ENCODE measurements at places on chromosomes 2 and 18. TPM values are rescaled to one million over a fixed set of nuclear protein-coding genes. Genes with fewer than 3 reads are reported as not detected.

DNA sequence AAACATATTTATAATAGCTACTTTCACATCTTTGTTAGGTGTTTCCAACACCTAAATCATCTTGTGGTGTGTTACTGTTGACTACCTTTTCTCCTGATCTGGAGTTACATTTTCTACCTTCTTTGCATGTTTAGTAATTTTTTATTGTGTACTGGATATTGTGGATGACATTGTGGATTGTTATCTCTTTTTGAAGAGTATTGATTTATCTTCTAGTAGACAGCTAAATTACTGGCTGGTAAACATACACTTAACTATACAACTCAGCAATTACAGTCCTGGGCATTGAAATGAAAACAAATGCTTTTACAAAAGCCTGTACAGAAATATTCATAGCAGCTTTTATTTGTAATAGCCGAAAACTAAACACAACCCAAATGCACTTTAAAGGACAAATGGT lies 150.8 kb downstream of the PTRHD1 start:
- no peak for DNase-seq

DNA sequence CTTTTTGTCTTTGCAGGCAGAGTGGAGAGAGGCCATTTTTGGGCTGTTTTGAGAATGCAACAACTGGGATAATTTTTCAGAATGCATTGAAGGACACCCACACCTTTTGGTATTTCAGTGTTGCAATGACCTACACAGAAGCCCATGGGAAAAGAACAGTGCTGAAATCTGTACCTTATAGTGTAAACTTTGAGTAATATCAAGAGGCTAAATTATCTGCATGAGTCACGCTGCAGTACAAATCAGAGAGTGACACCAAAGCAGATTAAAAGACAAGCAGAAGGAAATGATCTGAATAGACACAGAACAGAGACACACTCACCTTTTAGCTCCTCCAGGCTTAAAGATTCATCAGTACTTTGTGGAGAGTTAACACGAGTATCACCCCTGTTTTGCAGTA lies 265.3 kb downstream of the PAX3 start:
- DNase-seq = no peak

GRCh38 chr2:169036736-169037440 lies 5.8 kb upstream of the ABCB11 start:
- no peak for DNase-seq

DNA sequence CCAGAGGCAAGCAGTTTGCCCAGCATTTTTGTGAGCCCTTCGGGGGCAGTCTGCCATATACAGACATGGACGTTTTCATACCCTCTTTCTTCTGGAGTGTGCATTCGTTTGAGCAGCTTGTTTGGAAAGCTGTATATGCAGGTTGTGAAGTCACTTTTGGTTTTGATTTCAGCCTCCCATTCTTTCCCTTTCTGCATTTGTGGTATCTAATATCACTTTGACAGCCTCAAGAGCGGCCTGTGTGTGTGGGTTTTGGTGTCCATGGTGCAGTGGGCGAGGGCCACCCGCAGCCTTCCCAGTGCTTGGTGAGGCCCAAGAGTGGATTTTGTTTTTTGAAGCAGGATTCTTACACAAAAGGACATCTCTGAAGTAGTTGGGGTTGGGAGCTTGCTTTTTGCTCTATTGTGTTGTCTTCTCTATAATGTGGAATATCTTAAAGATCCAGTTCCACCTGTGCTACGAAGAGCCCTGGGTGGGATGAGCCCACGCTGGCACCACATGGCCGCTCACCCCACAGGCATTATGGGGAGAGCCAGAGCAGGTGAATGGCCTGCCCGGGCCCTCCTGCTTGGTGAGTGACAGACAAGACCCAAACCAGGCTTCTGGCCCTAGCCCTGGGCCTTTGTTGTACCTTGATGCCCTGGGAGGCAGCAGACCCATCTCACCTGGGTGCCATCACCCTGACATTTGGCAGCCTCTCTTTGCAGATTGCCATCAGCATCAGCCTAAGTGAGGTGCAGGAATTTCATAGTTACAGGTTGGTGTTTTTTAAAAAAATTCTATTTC lies 29.5 kb downstream of the INPP4A start:
- no peak for DNase-seq

Gene EFR3B
- total RNA-seq = 1.3 TPM

DNA sequence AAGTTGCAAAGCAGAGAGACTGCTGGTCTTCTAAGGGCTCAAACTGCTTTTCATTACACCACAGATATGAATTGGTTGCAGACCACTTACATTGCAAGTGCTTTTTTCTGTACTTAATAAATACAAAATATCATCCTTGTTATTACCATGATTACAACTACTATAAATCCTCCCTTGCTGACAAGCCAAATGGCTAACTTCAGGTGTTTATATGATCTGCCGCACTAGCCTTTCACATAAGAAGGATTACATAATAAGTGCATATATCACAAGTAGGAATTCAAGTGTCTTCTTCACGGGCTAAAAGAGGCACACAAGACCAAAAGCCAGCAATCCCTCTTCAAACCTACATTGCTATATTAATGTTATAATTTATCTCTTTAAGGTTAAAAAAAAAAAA lies 373.0 kb downstream of the ZEB2 start:
- no peak for DNase-seq

- no peak for DNase-seq
These were observed 672.1 kb upstream of the FANCL start for GRCh38 chr2:58913082-58913726.

DNA sequence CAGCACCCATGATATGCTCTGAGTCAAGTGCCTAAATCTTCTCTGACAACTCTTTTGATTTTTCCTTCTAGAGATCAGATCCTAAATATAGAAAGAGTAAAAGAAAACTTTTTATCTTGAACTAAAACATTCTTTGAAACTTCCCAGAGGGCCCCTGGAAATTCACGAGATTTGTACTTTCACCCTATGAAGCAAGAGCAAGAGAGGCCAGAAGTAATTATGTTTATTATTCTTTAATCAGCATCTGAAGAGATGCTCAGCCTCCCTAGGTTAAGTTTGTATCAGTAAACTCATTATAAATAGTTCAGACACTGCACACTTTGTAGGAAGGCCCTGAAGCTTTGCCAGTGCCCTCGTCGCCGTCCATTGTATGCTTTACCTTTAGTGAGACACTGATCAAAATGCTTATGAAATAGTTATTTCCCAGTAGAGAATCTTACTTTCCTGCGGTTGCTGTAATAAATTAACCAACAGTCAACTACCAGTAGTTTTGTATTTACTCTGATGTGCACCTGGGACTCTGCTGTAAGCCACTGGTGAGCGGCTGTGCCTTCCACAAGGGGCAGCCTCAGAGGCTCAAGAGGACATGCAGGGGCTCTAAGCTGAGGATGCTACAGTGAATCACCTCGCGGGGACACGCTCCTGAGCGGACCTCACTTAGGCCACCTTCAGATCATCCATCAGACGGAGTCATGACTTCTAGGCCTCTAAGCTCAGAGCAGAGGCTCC lies 71.9 kb downstream of the BIN1 start:
- no peak for DNase-seq

Gene GPR17
- not detected for total RNA-seq

DNA sequence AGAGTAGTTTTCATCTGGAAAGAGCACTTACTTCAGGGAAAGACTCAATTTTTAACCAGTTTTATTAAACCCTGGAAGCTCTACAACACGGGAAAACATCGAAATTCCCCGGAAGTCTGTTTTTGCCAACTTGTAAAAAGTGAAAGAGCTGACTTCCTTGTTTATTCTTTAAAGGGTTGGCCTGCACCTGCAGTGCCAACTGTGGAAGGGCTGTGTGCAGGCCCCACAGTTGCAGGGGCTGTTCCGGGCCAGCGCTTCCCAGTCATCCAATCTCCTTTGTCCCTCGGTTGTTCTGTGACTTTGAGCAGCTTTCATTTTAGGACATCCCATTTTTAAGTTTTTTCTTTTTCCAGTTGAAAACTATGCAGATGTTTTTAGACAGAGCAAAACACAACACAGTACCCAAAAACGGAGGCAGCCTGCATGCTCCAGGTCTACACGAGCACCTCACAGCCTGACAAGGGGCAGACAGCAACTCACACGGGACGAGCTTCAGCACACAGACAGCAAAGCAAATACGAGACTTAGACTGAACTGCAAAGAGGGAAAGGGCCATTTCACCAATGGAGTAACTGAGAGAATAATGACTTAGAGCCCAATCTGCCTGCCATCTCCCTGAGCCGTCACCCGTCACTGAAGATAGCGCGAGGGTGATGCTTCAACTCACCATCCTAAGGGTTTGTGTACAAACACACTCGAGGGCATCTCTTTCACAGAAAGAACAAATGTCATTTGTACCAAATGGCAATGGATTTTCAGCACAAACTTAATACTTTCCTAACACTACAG lies 70.6 kb downstream of the EMILIN2 start:
- no peak for DNase-seq

Gene SULT1C4
- total RNA-seq = 50.1 TPM

DNA sequence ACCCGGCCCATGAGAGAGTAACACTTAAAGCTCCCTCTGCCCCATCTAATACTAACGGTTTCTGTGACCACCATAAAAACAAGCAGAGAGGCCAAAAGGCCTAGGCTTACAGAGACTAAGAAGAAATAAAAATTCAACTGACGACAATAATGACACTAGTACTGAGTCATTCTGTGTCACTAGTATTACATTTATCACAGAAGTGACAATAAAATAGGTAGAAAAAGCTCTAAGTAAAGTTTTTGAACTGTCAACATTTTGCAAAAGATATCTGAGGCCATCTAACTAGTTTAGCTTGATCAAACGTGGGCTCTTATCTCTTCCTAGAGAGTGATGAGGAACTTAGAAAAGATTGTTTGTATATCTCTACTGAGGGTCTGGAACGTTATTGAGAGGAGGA lies 35.6 kb downstream of the AP1S3 start:
- DNase-seq = no peak

Gene ASB18
- total RNA-seq = not detected

DNA sequence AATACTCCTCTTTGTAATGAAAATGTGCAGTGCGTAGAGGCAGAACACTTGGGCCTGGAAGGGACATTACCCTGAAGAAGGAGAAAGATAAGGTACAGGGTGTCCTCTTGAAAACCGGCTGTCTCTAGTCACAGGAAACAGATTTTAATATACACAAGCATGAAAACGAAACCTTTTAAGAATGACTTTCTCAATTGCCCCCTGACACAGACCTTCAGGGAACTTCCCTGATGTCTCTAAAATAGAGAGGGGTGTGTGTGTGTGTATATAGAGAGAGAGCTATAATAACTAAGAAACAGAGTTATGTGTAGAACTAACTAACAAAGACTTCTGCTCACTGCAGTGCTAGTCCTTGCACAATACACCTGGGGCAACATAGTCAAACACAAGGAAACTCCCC lies 780.0 kb downstream of the CNTNAP5 start:
- no peak for DNase-seq

Gene ST6GAL2
- 0.23 TPM for total RNA-seq

GRCh38 chr2:122061831-122062230 lies 306.4 kb downstream of the TSN start:
- DNase-seq = no peak

Gene UGT1A4
- 0.07 TPM for total RNA-seq
